ENCODE measurements at places on chromosomes 1 and 21. TPM values are rescaled to one million over a fixed set of nuclear protein-coding genes. Genes with fewer than 3 reads are reported as not detected.

Gene VANGL2
- total RNA-seq: not detected

Gene HSD3B1
- total RNA-seq: not detected

Gene RGS4
- total RNA-seq: not detected

Gene TTLL10
- 0.90 TPM for total RNA-seq

Gene S100A3
- not detected for total RNA-seq

Gene OR2T2
- total RNA-seq: not detected

Gene CHAF1B
- total RNA-seq: 27.4 TPM

Gene HAO2
- total RNA-seq: not detected

Gene CFAP141
- not detected for total RNA-seq

Gene TRMT1L
- total RNA-seq: 21.4 TPM

Gene NGF
- not detected for total RNA-seq

Gene PRAMEF20
- total RNA-seq: not detected

Gene BSND
- total RNA-seq: not detected

Gene GJA9
- total RNA-seq: not detected

Gene RHD
- not detected for total RNA-seq

Gene GNG12
- total RNA-seq: not detected

Gene CRNN
- total RNA-seq: not detected

Gene S100A6
- total RNA-seq: 431 TPM

Gene XCL2
- total RNA-seq: 41.8 TPM

Gene FCN3
- not detected for total RNA-seq

Gene SLAMF1
- 50.1 TPM for total RNA-seq

Gene BECN2
- total RNA-seq: not detected

Gene ZFP69B
- total RNA-seq: 3.8 TPM

Gene CACHD1
- total RNA-seq: 0.55 TPM

Gene TNFSF4
- 5.1 TPM for total RNA-seq

Gene ANGPTL3
- not detected for total RNA-seq

Gene METTL25B
- 30.0 TPM for total RNA-seq

Gene OR2L5
- total RNA-seq: not detected

Gene CELA3A
- not detected for total RNA-seq

Gene DIRAS3
- total RNA-seq: not detected

Gene RRAGC
- 14.9 TPM for total RNA-seq

Gene TOR1AIP2
- total RNA-seq: 49.0 TPM

Gene LRRN2
- not detected for total RNA-seq

Gene NUF2
- 81.1 TPM for total RNA-seq

Gene OR2T35
- total RNA-seq: not detected

Gene KRTAP21-2
- total RNA-seq: not detected

Gene CD34
- total RNA-seq: not detected

Gene FLG2
- not detected for total RNA-seq

Gene HYI
- 8.4 TPM for total RNA-seq

Gene RIT1
- total RNA-seq: 26.4 TPM

Gene PLA2G5
- total RNA-seq: not detected

Gene LMO4
- 39.3 TPM for total RNA-seq

Gene TMEM69
- total RNA-seq: 19.5 TPM

Gene SLFNL1
- total RNA-seq: 0.40 TPM
